ENCODE measurements at places on chromosomes 7 and 10.

GRCh38 chr7:134948736-134949135 is 37.6 kb upstream of the AGBL3 start:
- DNase-seq = no peak

DNA sequence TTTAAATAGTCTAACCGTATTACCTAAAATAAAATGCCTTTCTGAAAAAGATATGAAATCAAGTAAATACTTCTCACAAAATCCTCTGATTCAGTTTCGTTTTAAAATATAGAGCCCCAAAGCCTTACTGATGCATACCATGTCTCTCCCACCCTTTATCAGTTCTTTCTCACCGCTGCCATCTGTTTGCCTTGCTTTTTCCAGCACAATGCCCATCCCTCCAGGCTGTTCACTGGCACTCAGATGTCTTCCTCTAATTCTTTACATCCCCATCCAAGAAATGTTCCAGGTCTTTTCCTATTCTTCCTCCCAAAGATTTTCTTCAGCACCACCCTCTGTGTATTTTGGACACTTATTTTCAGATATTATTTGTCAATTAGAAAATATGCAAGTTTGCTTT is 116.5 kb upstream of the LRRN3 start:
- no peak for DNase-seq

DNA sequence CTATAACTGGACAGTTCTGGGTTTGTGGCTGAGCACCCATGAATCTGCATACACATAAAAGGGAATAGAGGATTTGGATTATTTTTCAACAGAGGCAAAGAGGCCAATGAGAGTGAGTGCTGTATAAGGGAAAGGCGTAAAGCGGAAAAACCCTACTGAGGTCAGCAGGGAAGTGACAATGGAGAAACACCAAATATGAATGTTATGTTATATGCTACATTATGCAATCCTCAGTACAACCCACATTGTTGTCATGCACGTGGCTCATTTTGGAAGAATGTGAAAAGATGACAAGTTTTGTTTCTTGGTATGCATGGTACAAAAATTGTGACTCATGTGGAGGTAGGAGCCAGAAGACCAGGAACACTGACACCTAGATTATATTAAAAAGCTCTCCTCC is 113.6 kb upstream of the AMPH start:
- no peak for DNase-seq

GRCh38 chr7:156005202-156005691 is 193.0 kb upstream of the SHH start:
- DNase-seq = no peak

DNA sequence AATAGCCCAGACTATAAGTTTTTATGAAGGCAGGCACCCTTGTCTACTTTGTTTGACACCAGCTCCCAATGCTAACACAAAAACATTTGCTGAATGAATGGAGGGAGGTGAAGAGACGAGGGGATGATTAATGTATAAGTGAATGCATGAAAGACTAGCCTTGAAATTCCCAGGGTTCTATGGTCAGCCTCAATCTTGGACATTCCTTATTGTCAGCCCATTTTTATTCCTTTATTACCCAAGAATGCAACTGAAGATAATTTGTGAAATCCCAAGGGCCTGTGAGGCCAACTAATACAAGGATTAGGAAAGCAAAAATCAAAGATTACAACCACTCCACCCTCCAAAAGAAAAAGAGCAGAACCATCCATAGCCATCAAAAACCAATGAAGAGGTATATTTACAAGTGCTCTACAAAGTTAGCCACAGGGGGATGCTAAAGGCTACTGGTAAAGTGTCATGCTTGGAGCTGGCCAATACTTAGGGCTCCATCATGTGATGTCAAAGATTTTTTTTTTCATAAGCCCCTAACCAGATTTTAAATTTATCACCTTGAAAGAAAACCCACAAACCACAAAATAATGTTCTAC is 40.0 kb upstream of the ASAH2 start:
- no peak for DNase-seq

DNA sequence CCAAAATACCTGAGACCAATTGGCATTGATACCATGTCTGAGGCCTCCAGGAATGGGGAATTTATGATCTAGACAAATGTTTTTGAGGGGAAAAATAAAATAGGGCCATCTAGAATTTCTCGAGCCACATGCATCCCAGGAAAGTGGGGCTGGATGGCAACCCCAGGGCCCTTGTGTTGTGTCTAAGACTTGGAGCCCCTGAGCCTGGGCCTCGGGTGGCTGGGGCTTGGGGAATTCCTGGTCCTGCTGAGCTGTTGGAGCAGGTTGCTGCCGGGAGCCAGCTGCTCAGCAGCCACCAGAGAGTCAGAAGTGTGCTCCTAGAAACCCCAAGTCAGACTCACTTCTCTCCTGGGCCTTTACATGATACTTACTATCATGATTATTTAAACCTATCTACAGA is 172.9 kb downstream of the WDR37 start:
- DNase-seq = no peak

DNA sequence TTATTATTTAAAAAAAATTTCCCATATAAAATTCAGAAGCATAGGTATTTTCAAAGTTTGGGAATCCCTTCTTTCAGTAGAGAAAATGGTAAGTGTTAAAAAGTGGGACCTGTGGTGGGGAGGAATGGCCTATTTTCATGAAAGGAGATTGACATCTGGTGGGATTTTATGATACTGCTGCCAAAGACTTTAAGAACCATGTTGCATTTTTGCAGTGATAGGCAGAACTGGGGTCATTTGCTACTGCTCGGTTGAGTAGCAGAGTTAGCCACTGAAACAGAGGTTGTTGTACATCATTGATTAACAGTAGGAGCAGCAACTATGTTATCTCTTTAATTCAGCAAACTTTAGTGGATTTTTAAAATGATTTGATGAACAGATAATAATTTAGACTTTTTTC is 4.4 kb downstream of the BICC1 start:
- no peak for DNase-seq

- DNase-seq = no peak
These were observed 40.8 kb upstream of the SLC35B4 start for GRCh38 chr7:134357486-134357885.

- no peak for DNase-seq
These were observed 56.3 kb upstream of the NCAPG2 start for GRCh38 chr7:158760936-158761335.

DNA sequence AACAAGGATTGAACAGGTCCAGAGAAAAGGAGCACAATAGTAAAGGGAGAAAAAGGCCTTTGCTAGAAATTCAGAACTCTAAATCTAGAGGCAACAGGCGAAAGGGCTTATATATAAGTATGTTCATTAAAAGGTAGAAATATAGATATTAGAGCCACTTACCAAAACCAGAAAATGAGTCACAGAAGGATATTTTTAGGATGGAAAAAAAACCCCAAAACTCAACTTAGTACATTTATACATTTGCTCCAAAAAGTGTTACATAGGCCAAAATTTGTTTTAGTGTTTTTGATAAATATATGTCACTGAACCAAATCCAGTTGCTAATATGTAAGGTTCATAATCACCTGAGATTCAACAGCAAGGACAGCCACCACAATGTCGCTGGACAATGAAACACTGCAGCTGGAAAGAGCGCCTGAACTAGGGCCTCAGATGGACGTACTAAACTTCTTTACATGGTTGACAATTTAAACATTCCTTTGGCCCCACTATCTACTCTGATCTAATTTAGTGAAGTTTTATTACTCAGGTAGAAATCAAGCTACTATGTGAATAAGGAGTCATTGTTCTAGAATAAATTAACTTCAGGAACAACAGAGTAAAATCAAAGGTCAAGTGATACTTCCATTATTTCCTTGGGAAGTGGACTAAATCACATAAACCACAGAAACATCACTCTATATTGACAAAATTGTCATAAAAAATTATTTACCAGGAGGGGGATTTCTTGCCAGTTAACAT is 10.9 kb downstream of the FAM3C start:
- DNase-seq = no peak

DNA sequence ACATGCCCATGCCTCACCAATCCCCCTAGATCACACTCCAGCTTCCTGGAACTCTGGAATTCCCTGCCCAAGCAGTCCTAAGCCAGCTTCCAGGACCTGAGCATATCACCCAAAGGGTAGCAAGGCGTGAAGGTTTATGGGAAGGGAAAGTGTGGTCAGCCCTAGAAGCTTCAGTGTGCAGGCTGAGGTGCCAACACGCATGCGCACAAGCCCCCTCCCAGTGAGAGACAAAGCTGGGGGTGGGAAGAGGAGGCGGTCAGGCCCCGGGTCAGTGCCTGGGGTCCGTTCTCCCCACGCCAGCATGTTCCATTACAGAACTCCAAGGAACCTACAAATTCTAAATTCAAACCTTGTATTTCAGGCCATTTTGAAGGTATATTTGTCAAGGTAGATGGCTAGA is 103.6 kb upstream of the C7orf33 start:
- no peak for DNase-seq

- no peak for DNase-seq
These were observed 51.7 kb downstream of the CPEB3 start for GRCh38 chr10:92239151-92239599.

- no peak for DNase-seq
These were observed 370.5 kb upstream of the BMPER start for GRCh38 chr7:33534833-33535232.

DNA sequence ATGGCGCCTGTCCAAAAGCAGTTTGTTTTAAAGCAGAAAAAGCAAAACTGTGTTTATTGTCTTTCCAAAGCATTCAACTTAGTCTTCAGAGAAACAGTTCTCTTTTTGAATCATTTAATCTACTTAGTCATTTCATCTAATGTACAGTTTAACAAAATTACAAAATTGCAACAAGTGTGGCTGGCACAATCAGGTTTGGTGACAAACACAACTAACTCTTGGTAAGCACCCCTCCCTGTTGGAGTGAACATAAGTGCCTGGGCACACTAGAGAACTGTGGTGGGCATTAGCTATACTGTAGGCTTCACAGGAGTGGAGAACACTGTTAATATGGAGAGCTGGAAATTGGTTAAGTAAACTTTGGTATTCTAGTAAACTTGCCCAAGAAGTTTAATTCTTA is 6.9 kb downstream of the CREM start:
- no peak for DNase-seq

GRCh38 chr7:86747698-86748097 is 104.0 kb downstream of the GRM3 start:
- DNase-seq = no peak

DNA sequence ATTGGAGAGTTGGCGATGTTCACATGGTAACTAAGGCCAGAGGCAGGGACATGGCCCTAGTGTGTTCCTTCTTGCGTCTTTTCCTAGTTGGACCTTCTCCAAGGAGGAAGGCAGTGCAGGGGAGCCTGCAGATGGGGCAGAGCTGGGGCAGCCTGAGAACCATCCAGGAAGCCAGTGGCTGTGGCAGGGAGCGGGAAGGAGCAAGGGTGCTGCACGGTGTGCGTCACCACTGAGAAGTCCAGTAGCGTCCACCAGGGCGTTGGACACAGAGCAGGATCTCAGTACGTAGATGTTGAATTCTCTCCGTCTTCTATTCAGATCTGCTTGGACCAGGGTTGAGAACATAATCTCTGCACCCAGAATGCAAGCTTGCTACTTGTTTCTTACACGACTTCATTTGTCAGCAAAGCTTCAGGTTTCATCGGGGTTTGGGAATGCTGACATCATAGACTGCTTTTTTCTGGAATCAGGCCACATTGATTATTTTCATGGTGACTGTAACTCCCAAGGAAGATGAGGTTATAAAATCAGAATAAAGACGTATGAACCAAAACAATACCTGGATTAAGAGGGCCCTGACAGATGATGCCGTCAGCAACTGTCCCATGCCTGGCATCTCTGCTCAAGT is 130.3 kb downstream of the HECW1 start:
- no peak for DNase-seq

DNA sequence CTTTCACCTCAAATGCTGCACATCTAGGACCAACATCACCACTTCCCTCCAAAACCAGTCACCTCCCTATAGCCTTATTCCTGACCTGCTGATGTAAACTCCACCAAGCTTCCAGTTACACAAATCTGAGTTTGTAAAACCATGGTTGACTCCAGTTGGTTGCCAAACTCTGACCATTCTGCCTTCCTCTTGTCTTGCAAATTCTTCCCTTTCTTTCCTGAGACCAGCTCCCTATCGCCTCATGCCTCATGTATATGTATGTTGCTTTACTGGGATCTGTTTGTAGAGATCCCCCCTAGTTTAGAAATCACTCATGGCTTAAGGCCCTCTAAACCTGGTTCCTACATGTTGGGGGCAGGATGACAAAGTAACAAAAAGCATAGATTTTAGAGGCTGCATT is 31.3 kb downstream of the PAX2 start:
- DNase-seq = no peak

DNA sequence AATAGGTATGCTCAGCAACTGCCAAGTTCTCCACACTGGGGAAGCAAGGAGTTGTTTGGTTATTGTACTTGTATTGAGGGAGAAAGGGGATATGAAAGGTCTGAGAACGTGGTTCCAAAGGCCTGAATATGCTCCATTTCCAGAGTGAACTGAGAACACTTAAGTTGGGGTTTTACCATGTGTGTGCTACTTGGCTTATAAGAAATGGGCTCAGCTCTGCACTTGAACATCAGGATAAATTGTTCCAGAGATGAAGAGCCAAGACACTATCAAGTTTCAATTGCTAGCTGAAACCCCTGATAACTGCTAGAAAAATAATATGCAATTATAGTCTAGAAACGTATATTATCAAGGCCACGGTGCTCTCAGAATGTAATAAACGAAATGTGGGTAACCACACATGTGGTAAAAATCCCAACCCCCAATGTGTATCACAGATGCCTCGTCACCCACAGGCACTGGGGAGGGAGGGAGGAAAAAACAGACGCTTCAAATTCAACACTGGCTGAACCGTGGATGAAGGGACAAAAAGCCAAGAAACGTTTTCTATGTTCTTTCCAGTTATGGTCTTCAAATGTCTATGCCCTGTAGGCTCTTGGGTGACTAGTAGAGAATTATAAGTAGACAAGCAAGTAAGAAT is 16.3 kb downstream of the ELMO1 start:
- no peak for DNase-seq

GRCh38 chr10:131779661-131780394 is 121.0 kb upstream of the PPP2R2D start:
- no peak for DNase-seq

DNA sequence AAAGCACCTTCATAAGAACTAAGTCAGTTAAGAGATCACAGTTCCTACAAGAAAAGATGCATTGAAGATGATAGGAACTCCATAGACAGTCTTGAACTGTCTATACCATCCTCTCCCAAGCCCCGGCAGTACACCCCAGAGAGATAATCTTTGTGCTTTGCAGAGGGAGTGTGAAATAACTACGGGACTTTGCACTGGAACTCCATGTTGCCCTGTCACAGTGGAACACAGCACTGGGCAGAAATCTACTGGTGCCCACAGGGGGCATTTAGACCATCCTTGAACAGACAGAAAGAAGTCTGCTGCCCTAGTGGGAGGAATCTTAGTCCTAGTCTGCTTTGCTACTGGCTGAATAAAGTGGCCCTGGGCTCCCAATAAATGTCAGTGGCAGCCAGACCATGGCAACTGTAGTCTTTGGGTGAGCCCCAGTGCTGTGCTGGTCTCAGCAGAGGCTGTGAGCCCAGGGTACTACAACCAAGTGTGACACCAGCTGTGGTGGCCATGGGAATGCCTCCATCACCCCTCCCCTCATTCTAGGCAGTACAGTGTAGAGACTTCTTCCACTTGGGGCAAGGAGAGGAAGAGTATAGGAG is 107.7 kb upstream of the TMEM168 start:
- no peak for DNase-seq

Measured in left cardiac atrium (tissue), 4 donors.